ENCODE measurements at places on chromosomes 12 and 14.

- peak; percentile 54 for DNase-seq
These were observed 147.9 kb downstream of the ETV6 start for GRCh38 chr12:11797317-11797913.

- DNase-seq, result no peak
These were observed 184.0 kb downstream of the SRGAP1 start for GRCh38 chr12:64028541-64028940.

DNA sequence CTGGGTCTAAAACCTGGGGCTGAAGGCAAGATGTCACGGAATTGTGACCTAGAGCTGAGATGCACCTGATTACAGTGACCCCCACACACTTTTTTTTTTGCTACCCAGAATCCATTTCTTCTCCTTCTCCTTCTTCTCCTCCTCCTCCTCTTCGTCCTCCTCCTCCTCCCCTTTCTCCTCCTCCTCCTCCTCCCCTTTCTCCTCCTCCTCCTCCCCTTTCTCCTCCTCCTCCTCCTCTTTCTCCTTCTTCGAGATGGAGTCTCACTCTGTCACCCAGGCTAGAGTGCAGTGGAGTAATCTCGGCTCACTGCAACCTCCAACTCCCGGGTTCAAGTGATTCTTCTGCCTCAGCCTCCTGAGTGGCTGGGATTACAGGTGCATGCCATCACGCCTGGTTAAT lies 19.4 kb upstream of the FLVCR2 start:
- DNase-seq, result no peak

DNA sequence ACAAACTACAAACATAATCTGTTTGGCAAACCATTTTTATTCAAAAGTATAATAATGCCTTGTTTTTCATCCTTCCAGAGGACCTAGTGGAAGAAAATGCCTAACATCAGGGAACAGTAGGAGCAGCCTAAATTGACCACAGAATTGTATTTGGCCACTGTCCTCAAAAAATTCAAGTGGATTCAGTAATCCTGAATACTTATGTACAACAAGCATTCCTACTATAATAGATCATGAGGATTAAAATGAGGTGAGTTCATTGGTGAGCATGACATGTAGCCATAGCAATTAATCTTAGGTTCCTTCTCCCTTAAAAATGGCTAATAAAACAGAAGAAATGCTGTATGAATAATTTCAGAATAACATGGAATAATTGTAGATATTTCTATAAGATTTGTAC lies 209.3 kb downstream of the DAD1 start:
- no peak for DNase-seq

DNA sequence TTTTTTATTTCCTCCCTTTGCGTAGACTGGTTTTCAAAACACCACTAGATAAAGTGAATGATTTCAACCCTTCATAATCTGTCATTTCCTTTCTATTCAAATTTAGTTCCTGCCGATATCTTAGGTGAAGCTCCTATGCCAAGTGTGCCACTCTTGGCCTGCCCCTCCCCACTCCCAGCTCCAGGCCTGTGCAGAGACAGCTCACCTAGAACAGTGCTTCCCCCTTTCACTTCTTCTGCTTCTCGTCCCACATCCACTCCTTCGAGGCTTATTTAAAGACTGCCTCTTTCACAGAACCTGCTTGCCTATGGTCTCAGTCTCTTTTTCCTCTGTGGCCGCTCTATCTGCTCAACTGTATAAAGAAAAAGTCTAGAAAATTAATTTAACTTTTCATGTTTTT lies 473.8 kb downstream of the RAD51B start:
- no peak for DNase-seq

- DNase-seq, result no peak
These were observed 707.9 kb downstream of the AACS start for GRCh38 chr12:125773033-125773640.

DNA sequence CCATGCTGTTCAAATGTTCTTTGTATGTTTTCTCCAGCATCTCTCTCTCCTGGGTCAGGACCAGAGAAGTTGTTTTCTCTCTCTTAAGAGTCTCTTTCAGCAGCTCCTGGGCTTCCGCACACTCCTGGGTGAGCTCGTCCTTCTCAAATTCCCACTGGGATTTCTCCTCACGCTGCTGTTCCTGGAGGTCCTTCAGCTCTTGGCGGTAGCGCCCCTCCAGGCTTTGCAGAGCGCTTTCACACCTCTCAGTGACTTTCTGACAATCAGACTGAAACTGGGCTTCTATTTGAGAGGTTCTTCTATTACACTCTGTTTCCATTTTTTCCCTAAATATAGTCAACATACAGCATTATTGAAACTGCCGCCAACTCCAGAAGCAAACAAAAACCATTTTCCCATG lies 72.7 kb downstream of the NIN start:
- no peak for DNase-seq

DNA sequence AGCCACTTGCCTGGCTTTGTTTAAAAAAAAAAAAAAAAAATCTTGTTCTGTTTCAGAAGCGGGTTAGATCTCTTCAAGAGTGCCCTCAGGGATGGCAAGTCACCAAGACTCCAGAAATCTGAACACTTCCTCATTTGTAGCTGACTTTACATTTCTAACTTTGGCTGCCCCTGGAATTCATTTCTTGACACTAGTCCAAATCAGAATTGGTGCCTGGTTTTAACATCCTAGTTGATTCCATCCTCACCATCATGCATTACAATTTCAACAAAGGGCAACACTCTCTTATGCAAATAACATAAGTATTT lies 295.5 kb downstream of the RMST start:
- no peak for DNase-seq

DNA sequence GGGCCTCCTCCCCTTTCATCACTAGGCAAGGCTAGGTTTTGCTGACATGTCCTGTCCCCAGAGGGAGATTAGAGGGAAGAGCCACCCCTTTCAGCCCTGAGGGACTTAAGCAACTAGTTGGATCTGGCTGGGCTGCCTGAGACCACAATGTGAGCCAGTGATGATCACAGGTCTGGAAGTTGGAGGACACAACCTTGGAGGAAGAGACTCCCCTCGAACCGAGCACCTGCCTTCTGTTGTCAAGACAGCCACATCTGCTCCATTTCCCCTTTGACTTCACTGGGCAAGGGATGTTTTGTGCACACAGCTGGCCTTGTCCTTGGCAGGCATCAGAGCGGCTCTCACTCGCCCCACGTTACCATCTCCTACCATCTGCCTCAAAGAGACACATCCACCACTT lies 31.4 kb downstream of the MVK start:
- no peak for DNase-seq

DNA sequence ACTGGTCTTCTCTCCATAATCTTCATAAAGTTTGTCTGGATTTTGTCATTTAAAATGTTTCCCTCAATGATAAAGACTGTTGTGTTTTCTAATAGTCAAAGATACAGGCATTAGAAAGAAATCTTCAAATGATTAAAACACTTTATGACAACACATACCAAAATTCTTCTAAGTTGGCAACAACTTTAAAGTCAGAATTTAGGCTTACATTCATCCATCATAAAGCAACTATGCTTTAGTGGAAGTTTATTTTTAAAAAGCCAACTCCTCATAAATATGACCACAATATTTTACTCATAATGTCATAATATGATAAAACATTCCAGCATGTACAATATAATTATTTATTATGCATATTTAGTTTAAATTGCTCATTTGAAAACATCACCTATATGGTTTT lies 17.2 kb upstream of the CCER1 start:
- DNase-seq, result no peak

DNA sequence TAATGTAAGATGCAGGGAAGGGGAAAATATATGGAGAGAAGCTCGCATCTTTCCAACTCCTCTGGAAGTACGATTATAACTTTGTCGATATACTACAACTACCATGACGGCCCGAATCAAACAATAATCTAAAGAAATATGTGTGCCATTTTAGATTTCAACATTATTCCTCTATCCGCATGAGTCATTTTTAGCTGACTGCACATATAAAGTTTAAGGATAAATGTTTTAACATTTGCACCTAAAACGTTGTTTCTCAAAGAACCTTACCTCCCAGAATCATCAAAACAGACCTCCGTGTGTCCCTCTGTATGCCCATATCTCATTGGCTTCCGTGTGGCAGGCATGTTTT lies 482 bp downstream of the WDHD1 start:
- no peak for DNase-seq

- DNase-seq, result no peak
These were observed 361.1 kb upstream of the ATP2B1 start for GRCh38 chr12:90069711-90070110.

GRCh38 chr14:54813081-54813480 lies 89.5 kb downstream of the GCH1 start:
- no peak for DNase-seq

Data from Kasumi-1 (cell line).